ENCODE measurements at places on chromosomes 3 and 15. TPM values are rescaled to one million over a fixed set of nuclear protein-coding genes. Genes with fewer than 3 reads are reported as not detected.

SKOR1 gene
- 0.19 TPM for total RNA-seq

- DNase-seq, result no peak
These were observed 25.8 kb downstream of the LDHAL6B start for GRCh38 chr15:59232476-59232875.

TGM4 gene
- total RNA-seq, result not detected

PP2D1 gene
- not detected for total RNA-seq

- DNase-seq, result no peak
These were observed 273.2 kb downstream of the MECOM start for GRCh38 chr3:169390271-169390670.

DNA sequence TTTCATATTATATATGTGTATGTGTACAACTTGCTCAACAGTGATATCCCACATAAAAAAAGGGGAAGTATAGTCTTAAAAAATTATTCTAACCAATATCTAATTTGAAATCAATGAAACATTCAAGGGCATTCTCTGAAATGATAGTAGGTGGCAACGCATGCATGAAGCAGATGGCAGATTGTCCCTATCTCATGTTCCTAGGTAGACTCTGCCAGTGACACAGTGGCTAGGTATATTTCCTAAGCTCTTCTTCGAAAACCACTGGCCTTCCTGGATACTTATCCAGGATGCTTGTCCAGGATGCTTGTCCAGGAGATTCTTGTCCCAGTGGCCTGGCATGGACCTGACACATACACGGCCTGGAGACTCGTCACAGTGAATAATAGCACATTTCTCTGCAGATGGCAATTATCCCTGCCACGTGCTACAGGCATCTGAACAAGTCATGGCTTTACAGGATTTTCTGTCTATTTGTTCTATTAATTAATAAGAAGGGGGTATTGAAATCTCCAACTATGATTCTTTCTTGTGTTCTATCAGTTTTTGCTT is 54.9 kb downstream of the OCA2 start:
- DNase-seq, result no peak
